Activated naive CD8-positive, alpha-beta T cell treated with anti-CD3 and anti-CD28 coated beads, Interleukin-2, amount 10 ng/mL, durations not matched to agents 7 days and 5 days (primary cell): ENCODE measurements at places on chromosomes 7 and 10. TPM values are rescaled to one million over a fixed set of nuclear protein-coding genes. Genes with fewer than 3 reads are reported as not detected.
A peak's percentile ranks its signal among the peaks of the same experiment; 100 is the strongest.

GLCCI1 gene
- total RNA-seq: 30.0 TPM

MET gene
- not detected for total RNA-seq

GPNMB gene
- 25.3 TPM for total RNA-seq

SORCS3 gene
- not detected for total RNA-seq

SPDYE16 gene
- total RNA-seq: 0.22 TPM

CLRN3 gene
- not detected for total RNA-seq

LHPP gene
- total RNA-seq: 24.3 TPM

GRCh38 chr10:51047857-51048256 lies 26.4 kb upstream of the PRKG1 start:
- no peaks in the 10 kb centered on the region for H3K4me1 ChIP-seq
- no peak overlapping the region for H3K4me3 ChIP-seq
- no peak overlapping the region for H3K27ac ChIP-seq
- H3K36me3 ChIP-seq: no peaks in the 10 kb centered on the region

DNA sequence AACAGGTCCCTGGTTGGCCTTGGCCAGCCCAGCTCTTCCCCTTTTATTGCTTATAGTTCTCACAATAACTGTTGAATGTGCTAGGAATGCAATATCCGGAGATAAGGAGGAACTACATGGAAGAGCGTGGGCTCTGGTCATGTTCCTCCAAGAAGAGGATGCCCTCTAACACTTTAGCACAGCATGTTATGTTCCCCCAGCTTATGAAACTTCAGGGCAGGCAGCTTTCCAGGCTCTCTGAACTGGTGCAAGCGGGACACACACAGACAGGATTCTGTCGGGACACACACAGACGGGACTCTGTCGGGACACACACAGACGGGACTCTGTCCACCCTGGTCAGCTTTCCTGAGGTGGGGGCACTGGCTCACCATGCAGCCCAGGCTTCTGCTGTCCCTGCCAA lies 141.6 kb downstream of the PKD1L1 start:
- peaks cover 4% of the 10 kb centered on the region for H3K27me3 ChIP-seq
- no peaks in the 10 kb centered on the region for H3K4me1 ChIP-seq
- H3K4me3 ChIP-seq: no peak overlapping the region
- H3K36me3 ChIP-seq: no peaks in the 10 kb centered on the region

DNA sequence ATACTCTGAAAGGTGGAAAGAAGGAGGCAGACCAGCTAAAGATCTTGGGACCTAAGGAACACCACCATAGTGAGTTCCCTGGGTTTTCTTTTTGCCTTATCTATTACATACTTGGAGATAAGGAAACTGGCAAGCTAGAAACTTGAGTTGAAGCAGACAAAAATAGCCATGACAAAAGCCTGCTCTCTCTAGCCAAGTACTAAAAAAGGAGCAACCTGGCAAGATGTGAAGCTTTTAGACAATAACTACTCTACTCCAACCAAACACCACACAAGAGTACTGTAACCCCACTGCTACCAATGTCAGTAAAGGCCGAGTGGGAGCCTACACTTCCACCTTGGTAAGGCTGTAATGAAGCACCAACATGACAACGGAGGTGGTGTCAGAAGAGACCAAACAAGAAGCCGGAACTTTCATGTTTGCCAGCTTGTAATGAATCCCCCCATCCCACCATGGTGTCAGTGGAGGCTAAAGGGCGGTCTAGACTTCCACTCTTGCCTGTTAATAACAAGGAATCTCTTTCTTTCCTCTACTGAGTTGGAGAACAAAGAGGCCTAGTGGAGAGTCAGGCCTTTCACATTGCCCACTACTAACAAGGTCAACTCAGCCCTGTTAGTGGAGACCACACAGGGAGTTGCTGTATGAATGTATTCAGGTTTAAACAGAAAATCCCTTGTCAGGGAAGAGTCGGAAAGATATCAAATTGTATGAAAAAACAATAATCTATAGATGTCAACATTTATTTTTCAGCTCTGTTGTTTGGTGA lies 55.8 kb upstream of the DYNC1I1 start:
- peaks cover 2% of the 10 kb centered on the region for H3K27me3 ChIP-seq
- H3K4me3 ChIP-seq: no peak overlapping the region
- no peak for DNase-seq
- H3K4me1 ChIP-seq: no peaks in the 10 kb centered on the region

- no peaks in the 10 kb centered on the region for H3K4me1 ChIP-seq
- no peak for DNase-seq
- H3K27me3 ChIP-seq: no peaks in the 10 kb centered on the region
- H3K36me3 ChIP-seq: no peaks in the 10 kb centered on the region
- H3K27ac ChIP-seq: no peak overlapping the region
These were observed 390.3 kb downstream of the MAGI2 start for GRCh38 chr7:79063019-79063698.

GRCh38 chr7:98133181-98133580 lies 26.5 kb downstream of the LMTK2 start:
- H3K4me1 ChIP-seq: peaks cover 27% of the 10 kb centered on the region
- peaks cover 49% of the 10 kb centered on the region for H3K27me3 ChIP-seq
- H3K27ac ChIP-seq: peak overlapping the region; percentile 11
- H3K4me3 ChIP-seq: peak overlapping the region; percentile 65

DNA sequence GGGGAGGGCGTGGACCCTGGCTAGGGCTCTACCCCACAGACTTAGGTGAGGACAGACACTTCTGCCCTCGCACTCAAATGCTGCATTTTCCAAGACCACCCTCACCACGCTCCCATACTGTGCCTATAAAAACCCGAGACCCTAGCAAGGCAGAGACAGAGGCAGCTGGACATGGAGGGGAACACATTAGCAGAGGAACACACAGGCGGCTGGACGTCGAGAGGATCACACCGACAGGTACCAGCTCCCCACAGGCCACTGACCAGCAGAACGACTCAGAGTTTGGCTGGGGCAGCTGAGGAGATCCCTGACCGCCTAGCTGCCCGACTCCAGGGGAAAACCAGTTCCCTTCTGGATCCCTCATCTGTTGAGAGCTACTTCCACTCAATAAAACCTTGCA lies 338.2 kb upstream of the SMIM30 start:
- H3K36me3 ChIP-seq: no peaks in the 10 kb centered on the region
- H3K27me3 ChIP-seq: no peaks in the 10 kb centered on the region

GRCh38 chr10:30587522-30588031 lies 42.0 kb downstream of the LYZL2 start:
- no peak for DNase-seq
- H3K27ac ChIP-seq: no peak overlapping the region
- peaks cover 6% of the 10 kb centered on the region for H3K27me3 ChIP-seq
- H3K4me1 ChIP-seq: peaks cover 7% of the 10 kb centered on the region
- H3K4me3 ChIP-seq: no peak overlapping the region

DNA sequence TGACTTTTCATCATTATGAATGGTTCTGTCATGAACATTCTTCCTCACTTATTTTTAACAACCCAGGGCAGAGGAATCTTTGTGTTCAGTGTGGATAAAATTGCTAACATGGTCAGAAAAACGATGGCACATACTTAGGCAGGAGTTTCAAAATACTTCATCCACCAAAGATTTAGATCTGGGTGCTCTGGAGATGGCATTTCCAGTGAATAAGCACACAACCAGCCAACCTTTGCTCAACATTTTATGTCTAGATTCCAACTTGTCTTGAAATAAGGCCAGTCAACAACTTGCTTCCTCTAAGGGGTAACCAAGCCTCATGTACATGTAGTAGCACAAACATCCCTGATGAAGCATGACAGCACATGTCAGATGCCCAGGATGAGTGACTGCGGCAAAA lies 33.4 kb upstream of the ADRB1 start:
- no peak overlapping the region for H3K27ac ChIP-seq
- no peaks in the 10 kb centered on the region for H3K4me1 ChIP-seq
- no peak overlapping the region for H3K4me3 ChIP-seq
- DNase-seq: no peak

DNA sequence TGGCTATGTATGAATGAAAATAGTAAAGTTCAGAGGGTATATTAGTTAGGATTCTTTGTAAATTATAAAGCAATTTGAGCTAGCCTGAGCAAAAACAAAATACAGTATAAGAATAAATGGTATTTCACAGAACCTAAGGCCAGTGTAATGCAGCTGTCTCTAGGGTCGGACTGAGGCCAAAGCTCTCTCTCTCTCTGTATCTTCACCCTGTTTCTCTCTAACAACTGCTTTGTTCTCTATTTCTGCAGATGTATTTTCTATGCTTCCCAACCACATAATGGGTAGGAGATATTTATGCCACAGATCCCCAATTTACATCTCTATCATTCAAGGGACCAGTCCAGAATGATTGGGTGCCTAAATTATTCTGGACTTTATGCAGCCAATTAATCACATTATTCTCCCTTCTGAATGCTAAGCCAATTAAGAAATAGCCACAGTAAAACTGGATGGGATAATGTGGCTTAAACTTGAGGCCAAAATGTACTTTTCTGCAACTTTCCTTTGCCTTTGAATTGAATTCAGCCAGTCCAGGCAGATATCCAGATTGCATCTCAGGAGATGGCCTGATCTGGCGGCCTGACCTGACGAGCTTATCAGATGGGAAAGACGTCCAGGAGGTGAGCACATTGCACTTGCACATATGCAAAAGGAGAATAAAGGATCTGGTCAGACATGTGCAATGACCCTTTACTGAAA lies 24.6 kb upstream of the IMMP2L start:
- no peak overlapping the region for H3K4me3 ChIP-seq
- H3K4me1 ChIP-seq: no peaks in the 10 kb centered on the region
- DNase-seq: no peak
- H3K36me3 ChIP-seq: no peaks in the 10 kb centered on the region
- H3K27ac ChIP-seq: no peak overlapping the region

DNA sequence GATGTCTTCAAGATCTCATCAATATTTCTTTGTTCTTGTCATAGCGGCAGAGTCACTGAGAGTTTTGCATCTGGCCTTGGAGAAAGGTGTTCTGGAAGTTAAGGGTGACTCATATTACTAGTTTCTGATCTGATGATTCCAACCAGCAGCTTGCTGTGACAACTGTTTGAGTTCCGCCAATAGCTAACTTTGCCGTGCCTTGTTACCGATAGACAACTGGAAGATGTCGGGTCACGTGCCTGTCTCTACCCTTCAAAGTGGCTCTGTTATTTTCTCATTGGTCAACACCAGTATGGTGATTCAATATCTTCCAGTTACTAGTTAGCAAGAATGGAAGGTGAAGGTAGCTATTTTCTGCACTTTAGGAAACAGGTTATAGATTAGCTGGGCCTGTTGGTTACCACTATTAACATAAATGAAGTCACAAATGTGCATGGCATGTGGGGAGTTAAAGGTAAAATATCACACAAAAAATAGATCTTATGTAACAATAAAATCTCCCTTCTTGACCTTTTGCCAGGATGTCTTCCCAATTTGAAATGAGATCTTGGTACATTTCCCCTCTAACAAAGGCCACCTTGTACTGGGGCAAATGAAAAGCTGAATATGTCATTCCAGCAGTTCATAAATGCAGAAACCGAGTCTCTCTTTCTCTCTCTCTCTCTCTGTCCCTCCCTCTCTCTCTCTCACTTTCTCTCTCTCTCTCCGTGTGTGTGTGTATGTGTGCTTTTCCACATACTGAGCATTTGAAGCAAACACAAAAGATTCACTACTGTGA lies 2.6 kb upstream of the MGAM2 start:
- H3K36me3 ChIP-seq: no peaks in the 10 kb centered on the region
- H3K27me3 ChIP-seq: peaks cover 4% of the 10 kb centered on the region
- no peaks in the 10 kb centered on the region for H3K4me1 ChIP-seq
- H3K4me3 ChIP-seq: no peak overlapping the region

DNA sequence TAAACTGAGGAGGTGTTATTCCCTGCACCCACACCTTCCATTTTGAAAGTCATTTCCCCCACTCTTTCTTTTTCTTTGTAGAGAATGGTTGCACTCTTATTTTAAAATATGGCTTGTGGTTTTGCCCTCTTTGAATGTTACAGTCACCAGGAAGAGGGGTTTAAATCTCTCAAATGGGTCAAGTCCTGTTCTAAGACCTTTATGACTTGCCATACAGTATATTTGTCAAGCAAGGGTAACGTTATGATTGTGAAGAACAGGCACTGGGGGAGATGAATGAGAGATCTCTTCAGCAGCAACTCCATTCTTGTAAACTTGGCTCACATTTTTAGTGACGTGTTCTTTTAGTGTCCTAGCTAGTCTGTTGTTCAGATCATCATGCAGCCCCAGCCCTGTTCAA lies 634.7 kb downstream of the KCNMA1 start:
- no peak overlapping the region for H3K4me3 ChIP-seq
- H3K27me3 ChIP-seq: peaks cover 3% of the 10 kb centered on the region
- H3K4me1 ChIP-seq: no peaks in the 10 kb centered on the region
- H3K36me3 ChIP-seq: no peaks in the 10 kb centered on the region
- DNase-seq: no peak

DNA sequence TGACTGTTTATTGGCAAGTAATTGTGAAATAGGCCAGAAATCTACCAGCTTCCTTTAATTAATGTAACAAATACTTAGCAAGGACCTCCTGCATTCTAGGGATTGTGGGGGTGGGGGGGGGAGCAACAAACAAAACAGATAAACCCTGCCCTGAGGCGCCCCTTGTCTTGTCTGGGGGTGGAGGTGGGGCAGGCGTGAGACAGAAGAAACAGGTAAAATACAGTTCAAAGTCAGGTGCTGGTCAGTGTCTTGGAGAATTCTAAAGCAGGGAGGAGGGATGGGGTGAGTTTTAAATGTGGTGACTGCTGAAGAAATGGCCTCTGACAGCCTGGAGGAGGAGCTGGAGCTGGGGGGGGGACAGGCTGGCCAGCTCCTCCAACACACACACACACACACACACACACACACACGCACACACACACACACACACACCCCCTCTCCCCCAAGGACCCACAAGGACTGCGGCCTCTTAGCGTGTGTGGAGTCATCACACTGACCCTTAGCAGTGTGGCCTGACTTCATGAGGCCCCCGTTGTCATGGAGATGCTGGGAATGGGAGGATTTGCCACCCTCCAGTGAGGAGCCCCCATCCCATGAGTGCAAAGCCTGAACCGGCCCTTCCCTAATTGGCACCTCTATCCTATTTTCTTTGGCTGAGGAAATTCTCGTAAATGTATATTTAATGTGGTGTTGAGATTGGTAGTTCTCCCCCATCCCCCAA lies 190.4 kb downstream of the MGMT start:
- H3K27me3 ChIP-seq: no peaks in the 10 kb centered on the region
- no peaks in the 10 kb centered on the region for H3K4me1 ChIP-seq
- no peak for DNase-seq
- H3K4me3 ChIP-seq: no peak overlapping the region
- H3K27ac ChIP-seq: no peak overlapping the region

DNA sequence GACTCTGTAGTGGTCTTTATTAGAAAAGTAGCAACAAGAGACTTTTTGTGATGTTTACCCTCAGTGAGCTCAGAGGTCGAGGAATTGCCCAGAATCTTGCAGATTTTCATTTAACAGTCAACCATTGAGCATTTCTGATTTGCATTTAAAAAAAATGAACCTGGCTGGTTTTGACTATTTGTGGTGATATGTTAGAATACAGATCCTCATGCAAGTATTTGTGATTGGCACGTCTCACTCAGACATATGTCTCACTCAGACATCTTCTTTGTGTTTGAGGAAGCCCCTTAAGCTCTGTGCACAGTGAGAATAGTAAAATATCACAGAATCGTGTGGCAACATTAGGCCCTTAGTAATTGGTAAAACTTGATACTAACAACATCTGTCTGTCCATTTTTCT lies 113.2 kb downstream of the SND1 start:
- DNase-seq: no peak
- H3K4me1 ChIP-seq: peaks cover 34% of the 10 kb centered on the region
- H3K36me3 ChIP-seq: peaks cover 32% of the 10 kb centered on the region
- H3K4me3 ChIP-seq: no peak overlapping the region
- no peaks in the 10 kb centered on the region for H3K27me3 ChIP-seq
- H3K27ac ChIP-seq: no peak overlapping the region

- H3K4me3 ChIP-seq: peak within 1 kb of the TSS; percentile 48
- peaks cover 3% of the 10 kb centered on the region for H3K36me3 ChIP-seq
- H3K27me3 ChIP-seq: peaks cover 91% of the 10 kb centered on the region
- H3K4me1 ChIP-seq: peaks cover 29% of the 10 kb centered on the region
These were observed at the start of gene NKX2-3 for GRCh38 chr10:99532687-99533495. TSS of gene NKX2-3 (plus strand) at chr10:99532942. CDS start at chr10:99533132, 190 bp downstream.
